Body of pancreas (tissue), 4 donors: ENCODE measurements at places on chromosomes 3 and 15. TPM values are rescaled to one million over a fixed set of nuclear protein-coding genes. Genes with fewer than 3 reads are reported as not detected.

The ECE2 gene
- 11.7 TPM for total RNA-seq

The CYP8B1 gene
- total RNA-seq: not detected

The MSL2 gene
- total RNA-seq: 17.5 TPM

The CLDN16 gene
- 4.4 TPM for total RNA-seq

The NPAP1 gene
- total RNA-seq: 0.33 TPM

The CCDC80 gene
- total RNA-seq: 25.1 TPM

The ADGRG7 gene
- total RNA-seq: not detected

The ERC2 gene
- 4.0 TPM for total RNA-seq

The TICRR gene
- under 0.01 TPM for total RNA-seq

The TBC1D23 gene
- 49.8 TPM for total RNA-seq

The FBXW12 gene
- 3.4 TPM for total RNA-seq
